CD4-positive, alpha-beta T cell treated with Interleukin-10 for 1 hour (primary cell): ENCODE measurements at places on chromosomes 1 and 21.

- DNase-seq = no peak
Measured at GRCh38 chr1:212453156-212453857, 20.6 kb downstream of the NENF start.

DNA sequence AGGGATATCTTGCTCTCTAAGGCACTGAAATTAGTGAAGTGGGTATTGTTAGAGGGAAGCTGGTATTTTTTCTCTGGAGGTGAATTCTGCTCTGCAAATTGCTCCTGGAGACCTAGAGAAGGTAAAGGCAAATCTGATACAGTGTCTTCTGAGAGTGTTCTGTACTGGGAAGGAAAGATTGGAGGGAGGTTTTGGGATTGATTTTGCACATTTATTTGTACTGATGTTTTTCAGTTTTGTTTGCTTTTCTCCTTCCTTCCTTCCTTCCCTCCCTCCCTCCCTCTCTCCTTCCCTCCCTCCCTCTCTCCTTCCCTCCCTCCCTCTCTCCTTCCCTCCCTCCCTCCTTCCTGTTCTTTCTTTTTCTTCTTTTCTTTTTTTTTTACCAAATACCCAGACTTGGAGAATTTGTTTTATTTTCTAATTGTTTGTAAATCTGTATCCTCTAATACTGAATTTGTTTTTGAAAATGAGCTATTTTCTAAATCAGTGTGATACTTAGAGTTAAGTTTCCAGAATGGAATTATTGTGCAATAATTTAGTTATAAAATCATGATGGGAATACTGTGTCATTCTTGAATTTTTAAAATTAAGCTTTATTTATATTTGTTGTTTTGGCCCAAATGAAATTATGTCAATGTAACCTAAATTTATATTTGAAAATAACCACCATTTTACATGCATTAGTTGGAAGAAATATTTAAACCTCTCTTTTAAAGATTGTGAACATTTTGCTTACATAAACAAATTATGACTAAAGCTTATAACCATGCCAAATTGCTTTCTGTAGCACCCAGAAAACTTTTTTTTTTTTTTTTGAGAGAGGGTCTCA lies 4.9 kb downstream of the CMPK1 start:
- no peak for DNase-seq

- no peak for DNase-seq
Measured at GRCh38 chr1:3469849-3470649, 15.6 kb downstream of the ARHGEF16 start.

GRCh38 chr1:56200442-56200841 lies 378.9 kb downstream of the PLPP3 start:
- no peak for DNase-seq

DNA sequence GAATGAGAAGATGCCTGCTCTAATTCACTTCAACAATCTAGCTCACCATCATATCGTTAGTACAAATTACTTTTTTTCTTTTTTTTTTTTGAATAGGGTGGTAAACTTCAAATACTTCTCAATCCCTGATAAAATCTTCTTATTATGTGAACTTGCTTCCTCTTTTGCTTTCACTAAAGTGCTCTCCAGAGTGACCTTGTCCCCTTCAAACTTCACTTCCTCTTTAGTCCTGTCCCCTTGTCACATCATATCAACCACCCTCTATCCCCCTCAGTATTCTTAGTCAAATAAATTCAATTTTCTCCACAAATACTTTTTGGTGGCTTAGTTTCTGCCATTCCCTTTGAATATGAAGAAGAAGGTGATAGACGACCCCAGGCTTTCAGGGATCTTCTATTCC lies 124.9 kb upstream of the PLXNA2 start:
- DNase-seq = no peak

- DNase-seq = peak; percentile 30
Measured at GRCh38 chr1:47388891-47389238, 27.2 kb upstream of the FOXE3 start.

- DNase-seq = no peak
Measured at GRCh38 chr1:184824691-184825323, 70.1 kb upstream of the EDEM3 start.
